GM04504 (cell line): ENCODE measurements at places on chromosomes 6 and 20.

DNA sequence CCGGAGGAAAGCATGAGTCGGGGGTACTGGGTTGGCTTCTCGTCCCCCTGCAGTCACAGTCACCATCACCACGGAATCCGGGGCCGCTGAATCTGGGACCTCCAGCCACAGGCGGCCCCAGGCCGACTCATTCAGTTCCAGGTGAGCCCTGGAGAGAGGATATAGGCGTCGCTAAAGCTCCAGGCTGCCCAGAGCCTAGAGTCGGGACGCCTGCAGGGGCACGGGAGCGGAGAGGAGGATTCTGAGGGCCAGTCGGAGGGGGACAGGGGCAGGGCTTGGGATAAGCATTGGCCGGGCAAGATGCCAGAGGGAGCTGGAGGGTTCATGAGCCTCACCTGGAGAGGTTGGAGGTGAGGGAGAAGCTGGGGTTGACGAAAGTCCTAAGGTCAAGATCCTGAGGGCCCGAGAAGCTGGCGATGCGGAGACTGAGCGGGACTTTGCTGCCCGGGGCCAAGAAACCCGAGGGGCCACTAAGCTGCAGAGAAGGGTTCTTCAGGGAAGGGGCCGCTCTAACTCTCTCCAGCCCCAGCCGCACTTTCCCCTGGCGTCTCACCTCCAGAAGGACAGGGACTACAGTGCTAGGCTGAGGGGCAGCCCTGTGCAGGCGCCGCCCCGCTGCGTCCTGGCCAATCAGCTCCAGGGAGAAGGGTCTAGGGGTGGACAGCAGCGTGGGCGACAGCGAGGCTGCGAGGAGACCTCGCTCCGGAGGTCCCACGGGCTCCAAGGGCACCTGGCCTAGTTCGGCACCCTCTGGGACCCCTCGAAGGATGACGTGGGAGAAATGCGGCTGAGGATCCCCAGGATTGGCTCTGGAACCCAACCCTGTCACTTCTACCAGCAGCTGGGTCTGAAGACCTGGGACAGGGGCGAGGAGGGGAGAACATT is 3.7 kb downstream of the SAPCD1 start:
- DNase-seq: no peak

GRCh38 chr20:38579219-38579910 is 1.6 kb upstream of the ADIG start:
- DNase-seq: no peak

DNA sequence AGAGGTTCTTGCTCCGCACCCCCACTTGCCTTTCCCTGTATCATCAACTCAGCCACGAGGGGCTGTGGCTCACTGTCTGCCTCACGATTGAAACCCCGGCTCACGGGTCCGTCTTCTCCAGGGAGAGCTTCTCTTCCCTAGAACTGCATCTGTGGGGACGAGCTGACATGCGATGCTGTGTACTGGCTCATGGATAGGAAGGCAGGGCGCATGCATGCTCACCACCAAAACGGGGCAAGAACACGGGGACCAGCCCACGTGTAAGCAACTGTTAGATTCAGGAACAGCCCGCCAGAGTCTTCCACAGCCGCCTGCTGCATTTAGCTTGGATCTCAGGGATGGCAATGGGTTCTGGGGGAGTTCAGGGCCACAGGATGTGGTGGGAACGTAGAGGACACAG is 275.9 kb upstream of the CDH4 start:
- DNase-seq: no peak

DNA sequence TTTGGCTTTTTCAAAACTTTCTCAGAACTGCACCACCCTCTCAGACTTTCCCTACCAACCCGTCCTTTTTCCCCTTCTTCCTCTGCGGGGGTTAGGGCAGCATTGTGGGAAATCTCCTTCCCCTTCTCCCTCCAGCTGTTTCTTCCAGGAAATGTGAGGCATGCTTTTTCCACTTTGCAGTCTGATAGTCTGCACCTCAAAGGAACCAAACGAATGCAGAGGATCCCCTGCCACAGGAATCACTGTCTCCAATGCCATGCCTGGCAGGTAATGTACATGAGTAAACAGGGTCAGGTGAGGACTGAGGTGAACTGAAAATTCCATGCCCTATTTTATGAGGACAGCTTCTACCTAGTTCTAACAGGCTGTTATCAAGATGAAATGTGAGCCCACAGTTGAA is 218.4 kb downstream of the BCAS1 start:
- no peak for DNase-seq

DNA sequence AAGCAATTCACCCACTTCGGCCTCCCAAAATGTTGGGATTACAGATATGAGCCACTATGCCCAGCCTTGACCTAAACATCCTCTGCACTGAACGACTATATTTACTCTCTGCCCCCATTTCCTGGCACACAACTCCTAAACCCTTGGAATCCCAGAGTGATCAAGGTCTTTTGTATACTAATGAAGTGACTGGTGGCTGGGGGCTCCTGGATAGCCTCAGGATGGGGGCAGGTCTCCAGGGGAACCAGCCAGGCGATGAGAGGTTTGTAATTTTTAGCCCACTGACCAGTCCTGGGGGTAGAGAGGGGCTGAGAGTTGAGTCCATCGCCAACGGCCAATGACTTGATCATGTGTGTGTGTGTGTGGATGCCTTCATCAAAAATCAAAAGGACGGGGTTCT is 71.1 kb downstream of the FAM50B start:
- DNase-seq: no peak

DNA sequence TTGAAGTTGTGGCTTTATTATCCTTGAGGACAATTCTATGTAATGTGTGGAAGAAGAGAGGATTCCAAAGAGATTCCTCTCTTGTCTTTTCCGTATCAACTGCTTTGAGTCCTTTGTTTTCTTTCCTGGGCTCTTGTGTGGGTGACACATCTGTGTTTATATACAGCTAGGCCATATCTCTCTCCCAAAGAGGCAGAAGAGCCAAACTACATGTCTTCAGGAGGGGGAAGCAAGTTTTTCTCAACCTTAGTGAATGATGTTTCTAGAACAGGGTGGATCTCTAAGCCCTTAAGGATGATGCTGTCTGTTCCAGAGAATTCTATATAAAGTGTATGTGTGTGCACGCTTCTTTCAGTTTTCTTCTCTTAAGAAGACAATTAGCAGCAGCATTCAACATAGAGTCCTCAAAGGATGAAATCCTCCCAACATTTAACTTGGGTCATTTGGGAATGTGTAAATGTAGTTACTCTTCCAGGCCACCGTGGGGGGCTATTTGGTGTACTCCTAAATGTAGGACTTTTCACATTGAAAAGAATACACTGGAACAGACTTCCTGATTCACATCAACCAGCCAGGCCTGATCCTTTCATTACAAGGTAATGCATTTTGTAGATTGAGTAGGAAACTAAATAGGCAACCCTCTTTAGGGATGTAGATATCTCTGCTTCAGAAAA is 92.8 kb upstream of the EEF1E1 start:
- no peak for DNase-seq

GRCh38 chr6:11218102-11218442 is 14.4 kb downstream of the NEDD9 start:
- no peak for DNase-seq

- no peak for DNase-seq
These were observed 11.0 kb downstream of the RTN4IP1 start for GRCh38 chr6:106618324-106618723.

DNA sequence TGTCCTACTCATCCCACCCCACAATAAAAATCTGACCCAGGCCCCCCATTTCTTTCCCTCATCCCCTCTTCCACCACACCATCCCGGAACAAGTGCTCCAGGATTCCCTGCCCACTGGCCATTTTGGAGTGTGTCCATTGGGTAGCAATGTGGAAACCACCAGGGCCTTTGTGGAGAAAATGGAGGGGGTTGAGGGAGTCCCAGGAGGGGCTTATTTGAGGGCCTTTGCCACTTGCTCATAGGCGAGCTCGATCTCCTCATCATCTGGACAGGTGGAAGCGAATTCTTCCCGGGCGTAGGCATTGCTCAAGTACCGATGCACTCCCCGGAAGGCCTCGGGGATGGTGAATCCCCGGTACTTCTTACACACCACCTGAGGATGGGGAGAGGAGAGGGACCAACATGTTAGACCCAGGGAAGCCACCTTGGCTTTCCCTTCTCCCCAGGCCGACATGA is 1.6 kb upstream of the DDAH2 start:
- DNase-seq: no peak

GRCh38 chr6:147173140-147173539 is 31.1 kb upstream of the STXBP5 start:
- no peak for DNase-seq

- DNase-seq: no peak
These were observed 28.5 kb downstream of the B4GALT5 start for GRCh38 chr20:49685161-49685601.

DNA sequence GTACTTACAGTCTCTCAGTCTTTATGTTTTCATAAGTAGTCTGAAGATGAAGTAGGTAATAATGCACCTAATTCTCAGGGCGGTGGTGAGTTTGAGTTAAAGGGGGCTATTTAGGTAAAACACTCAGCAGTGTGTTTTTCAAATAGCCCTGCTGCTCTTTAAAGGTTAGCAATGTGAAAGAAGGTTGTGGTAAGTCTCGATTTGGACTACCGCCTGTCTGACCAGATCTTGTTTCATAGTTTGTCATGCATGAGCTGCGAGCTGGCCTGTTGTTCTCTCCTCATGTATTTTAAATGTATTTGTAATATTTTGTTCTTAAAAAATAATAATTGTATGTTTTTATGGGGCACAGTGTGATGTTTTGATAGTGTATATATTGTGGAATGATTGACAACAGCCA is 340.2 kb downstream of the DHX35 start:
- no peak for DNase-seq

GRCh38 chr20:59139998-59140397 is 23.6 kb upstream of the ZNF831 start:
- DNase-seq: no peak

DNA sequence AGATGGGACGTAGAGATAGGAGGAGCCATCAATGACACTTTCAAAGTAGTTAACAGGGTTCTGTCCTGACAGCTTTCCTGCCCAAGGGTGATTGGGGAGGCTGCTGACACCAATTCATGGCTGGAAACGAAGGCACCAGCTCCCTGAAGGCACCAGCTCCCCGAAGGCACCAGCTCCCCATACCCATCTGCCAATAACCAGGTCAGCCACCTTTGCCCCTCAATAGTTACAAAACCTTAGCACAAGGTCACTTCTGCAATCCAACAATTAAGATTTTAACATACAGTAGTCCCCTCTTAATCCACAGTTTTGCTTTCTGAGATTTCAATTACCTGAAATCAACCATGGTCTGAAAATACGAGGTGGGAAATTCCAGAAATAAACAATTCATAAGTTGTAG is 51.7 kb downstream of the ELOVL5 start:
- DNase-seq: no peak

- DNase-seq: no peak
These were observed 73.1 kb downstream of the AGPAT4 start for GRCh38 chr6:161200610-161201370.

DNA sequence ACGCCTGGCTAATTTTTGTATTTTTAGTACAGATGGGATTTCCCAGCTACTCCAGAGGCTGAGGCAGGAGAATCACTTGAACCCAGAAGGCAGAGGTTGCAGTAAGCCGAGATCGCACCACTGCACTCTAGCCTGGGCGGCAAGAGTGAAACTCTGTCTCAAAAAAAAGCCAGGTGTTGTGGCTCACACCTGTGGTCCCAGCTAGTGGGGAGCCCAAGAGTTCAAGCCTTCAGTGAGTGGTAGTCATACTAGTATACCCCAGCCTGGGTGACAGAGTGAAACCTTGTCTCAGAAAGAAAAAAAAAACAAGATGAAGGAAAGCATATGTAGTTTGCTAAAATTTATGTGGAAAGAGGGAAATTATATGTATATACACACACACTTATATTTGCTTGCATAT is 20.0 kb upstream of the POU5F1 start:
- DNase-seq: no peak

GRCh38 chr6:31510007-31510406 is 12.1 kb downstream of the MICB start:
- no peak for DNase-seq

- DNase-seq: no peak
These were observed 85.6 kb downstream of the CD2AP start for GRCh38 chr6:47563162-47563561.

GRCh38 chr20:7038029-7038428 is 270.5 kb downstream of the BMP2 start:
- DNase-seq: peak; percentile 11

DNA sequence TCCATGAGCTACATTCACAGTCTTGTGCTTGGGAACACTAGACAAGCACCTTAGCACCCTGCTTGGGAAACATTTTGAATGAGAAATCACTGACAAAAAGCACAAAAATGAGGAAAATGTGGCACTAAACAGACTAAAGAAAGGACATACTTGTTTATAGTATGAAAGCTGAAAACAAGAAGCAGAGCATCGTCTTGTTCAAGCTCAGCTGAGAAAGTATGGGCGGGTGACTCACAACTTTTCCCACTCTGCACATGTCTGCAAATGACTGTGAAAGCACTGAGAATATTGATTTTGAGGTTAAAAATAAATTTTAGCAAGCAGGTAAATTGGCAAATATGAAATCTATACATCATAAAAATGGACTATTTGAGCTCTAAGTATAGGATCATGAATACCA is 725.3 kb downstream of the COL12A1 start:
- no peak for DNase-seq

GRCh38 chr6:30935018-30935417 is 3.0 kb upstream of the SFTA2 start:
- DNase-seq: no peak

DNA sequence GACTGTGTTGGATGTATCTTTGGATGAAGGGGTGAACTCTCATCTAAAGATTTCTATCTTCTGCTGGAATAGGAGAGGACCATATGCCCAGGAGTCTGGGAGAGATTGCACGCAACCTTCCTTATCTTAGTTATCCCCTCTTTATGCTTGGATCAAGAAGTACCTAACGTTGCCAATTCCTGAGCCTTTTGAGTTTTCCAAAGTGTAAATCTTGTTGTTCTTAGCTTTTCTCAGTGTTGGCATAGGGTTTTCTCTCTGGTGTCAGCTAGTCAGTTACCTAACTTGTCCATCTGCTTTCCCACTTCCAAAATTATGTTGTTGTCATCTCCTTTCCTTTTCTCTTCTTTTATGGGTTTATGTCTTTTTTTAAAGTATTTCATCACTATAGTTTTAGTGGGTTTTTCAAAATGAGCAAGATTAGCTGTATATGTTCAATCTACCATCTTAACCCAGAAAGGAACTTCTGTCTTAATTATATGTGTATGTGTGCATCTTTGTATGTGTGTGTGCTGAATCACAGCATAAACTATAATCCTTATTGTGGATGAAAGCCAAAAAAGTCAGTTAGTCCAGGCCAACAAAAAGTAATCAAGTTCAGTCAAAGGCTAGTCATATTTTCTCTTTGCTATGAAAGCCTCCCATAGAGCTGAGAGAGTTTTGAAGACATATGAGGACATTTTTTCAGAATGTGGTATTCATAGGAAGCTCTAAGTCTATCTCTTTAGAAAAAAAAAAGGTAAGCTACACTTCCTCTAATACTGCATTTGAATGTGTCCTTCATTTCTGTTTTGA is 72.1 kb downstream of the KHDC1L start:
- DNase-seq: peak; percentile 22

- peak; percentile 65 for DNase-seq
These were observed 20.3 kb upstream of the HLA-DRB1 start for GRCh38 chr6:32609731-32610640.

- DNase-seq: no peak
These were observed 3.9 kb downstream of the IP6K3 start for GRCh38 chr6:33742837-33743236.

- DNase-seq: no peak
These were observed 10.1 kb upstream of the TMEM244 start for GRCh38 chr6:129871221-129871620.

GRCh38 chr20:63079971-63080370 is 73.2 kb upstream of the BHLHE23 start:
- DNase-seq: no peak
